Right ventricle myocardium inferior (tissue), 1 donor: ENCODE measurements at places on chromosomes 6 and 20.

DNA sequence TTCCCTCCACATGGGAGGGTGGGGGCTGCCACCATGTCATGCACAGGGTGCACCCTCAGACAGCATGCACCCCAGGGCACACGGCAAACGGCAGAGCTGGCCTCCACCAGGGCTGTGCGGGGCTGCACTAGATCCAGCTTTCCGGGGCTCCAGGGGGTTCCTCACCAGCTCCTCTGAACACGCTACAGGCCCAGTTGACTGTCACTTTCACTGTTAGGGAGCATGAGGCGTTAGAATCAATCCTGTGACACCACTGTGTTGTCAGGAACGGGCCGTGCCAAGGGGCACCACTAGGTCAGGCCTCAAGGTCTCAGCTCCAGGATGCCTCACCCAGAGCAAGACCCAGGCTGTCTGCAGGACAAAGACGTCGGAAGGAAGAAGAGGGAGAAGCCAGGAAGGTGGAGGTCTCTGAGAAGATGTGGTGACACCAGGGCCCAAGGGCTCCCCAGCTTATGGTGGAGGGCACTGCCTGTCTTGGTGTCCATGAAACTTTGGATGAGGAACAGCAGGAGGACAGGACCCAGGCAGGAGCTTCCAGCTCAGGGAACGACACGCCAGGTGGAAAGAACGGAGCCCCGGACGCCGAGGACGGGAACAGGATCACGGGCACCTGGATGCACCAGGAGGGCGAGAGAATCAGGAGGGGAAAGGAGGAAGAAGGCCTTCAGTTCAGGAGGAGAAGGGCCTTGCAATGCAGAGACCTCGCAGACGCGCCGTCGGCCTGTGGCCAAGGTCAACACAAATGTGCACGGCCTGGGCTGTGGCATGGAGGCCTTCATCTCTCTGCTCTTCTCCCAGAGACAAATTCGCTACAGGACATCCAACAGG is 49.5 kb downstream of the YTHDF1 start:
- DNase-seq: no peak

- DNase-seq: no peak
Measured at GRCh38 chr6:155861821-155862220, 406.2 kb upstream of the NOX3 start.

- DNase-seq: no peak
Measured at GRCh38 chr6:76682842-76683241, 610.4 kb upstream of the IMPG1 start.

GRCh38 chr6:85802162-85802561 is 159.5 kb upstream of the SYNCRIP start:
- DNase-seq: no peak

- DNase-seq: no peak
Measured at GRCh38 chr6:147441751-147442150, 66.7 kb upstream of the SAMD5 start.
